Frontal cortex (tissue), 4 donors: ENCODE measurements at places on chromosomes 4 and X. TPM values are rescaled to one million over a fixed set of nuclear protein-coding genes. Genes with fewer than 3 reads are reported as not detected.

The CT55 gene
- total RNA-seq: not detected

The MTNR1A gene
- not detected for total RNA-seq

The CD99 gene
- 11.4 TPM for total RNA-seq

The GAGE12F gene
- not detected for total RNA-seq

The IDUA gene
- 6.1 TPM for total RNA-seq
